ENCODE measurements at places on chromosomes 7 and 10.
A peak's percentile ranks its signal among the peaks of the same experiment; 100 is the strongest.

DNA sequence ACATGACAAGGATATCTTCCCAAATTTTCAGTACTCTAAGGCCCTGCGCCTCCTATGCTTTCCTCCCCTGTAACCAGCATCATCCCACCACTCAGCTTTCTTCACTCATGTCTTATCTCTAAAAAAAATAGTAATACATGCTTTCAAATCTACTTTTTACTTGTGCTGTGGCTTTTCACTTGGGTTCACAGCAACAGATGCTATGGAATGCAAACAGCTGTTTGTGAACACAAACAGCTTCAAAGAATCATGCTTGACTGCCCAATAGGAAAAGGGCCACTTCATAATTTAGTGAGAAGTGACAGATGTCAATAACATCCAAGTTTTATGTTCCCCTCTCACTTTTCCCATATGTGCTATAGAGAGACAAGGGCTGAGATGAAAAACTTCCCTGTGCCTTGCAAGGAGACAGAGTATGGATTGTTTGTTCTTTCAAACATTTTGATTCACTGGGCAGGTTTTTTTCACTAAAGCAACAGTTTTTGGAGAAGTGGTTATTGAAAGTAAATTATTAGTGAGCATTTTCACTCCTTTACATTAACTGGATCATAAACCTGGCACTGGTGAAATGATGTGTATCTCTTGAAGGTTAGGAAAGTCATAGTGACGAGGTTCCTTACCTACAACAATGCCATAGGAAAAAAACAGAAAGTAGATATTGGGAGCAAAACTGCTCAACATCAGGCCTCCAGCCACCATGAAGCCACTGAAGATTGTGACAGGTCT, 37.3 kb downstream of the SLC16A9 start:
- no peak for DNase-seq

GRCh38 chr7:87435546-87435945, 39.9 kb downstream of the ABCB4 start:
- DNase-seq = no peak

- peak; percentile 36 for DNase-seq
Measured at GRCh38 chr7:136533732-136534131, 334.7 kb upstream of the CHRM2 start.

DNA sequence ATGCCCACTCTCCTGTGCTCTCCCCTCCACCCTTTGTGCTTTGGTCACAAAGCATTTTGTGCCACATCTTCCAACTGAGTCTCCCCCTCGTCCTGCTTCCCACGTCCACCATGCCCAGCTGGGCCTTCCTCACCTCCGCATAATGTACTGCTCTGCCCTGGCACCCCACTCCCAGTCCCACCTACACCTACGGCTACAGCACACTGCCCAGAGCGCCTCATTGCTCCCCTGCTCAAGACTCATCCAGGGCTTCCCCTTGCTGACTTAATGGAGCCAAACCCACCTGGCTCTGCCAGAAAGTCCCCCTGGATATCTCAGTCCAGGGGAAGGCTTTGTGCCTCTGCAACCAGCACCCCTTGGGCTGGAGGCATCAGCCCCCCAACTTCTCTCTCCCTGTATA, 299.2 kb upstream of the ZMIZ1 start:
- DNase-seq = peak; percentile 12

- no peak for DNase-seq
Measured at GRCh38 chr10:29826801-29827450, 192.2 kb upstream of the SVIL start.

- peak; percentile 48 for DNase-seq
Measured at GRCh38 chr10:62244785-62245467, 23.7 kb downstream of the RTKN2 start.

GRCh38 chr10:72754275-72755032, 62.5 kb downstream of the MCU start:
- DNase-seq = no peak

GRCh38 chr10:101938305-101939007, 94.9 kb upstream of the KCNIP2 start:
- no peak for DNase-seq

- DNase-seq = no peak
Measured at GRCh38 chr10:79342811-79343561, 4.3 kb upstream of the PPIF start.

- peak; percentile 69 for DNase-seq
Measured at GRCh38 chr10:49272251-49273081, 26.5 kb upstream of the C10orf71 start.

- peak; percentile 30 for DNase-seq
Measured at GRCh38 chr10:100826983-100827818, 81.8 kb downstream of the PAX2 start.

DNA sequence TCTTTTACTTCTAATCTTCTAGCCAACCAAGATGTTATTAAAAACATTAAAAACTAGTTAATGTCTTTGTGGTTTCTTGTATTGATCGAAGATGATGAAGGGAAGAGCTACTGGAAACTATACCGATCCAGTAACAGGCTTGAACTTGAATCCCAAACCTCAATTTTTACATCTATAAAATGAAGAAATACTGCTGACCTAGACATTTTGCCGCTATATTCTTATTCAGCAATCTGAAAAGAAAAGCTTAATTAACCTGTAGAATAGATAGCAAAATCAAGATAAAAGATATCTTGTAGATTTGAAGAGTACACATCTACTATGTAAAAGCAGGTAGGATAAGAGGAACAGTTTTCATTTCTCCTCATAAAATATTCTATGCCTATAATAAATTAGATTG, 326.1 kb upstream of the LRRN3 start:
- DNase-seq = no peak

GRCh38 chr7:82404094-82404493, 39.5 kb downstream of the CACNA2D1 start:
- DNase-seq = no peak

DNA sequence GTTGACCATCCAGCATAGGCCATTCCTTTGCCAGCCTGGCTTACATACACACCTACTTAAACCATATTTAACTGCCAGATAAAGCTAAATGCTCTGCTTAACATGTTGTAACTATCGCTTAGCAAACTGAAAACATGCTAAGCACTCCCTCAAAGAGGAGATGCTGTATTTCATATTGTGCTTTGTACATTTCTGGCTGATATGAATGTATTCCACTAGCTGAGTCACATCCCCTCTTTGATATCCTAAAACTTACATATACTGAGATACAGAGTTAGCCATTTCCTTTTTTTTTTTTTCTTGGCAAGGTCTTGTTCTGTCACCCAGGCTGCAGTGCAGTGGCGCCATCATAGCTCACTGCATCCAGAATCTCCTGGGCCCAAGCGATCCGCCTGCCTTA, 99.4 kb downstream of the TPST1 start:
- no peak for DNase-seq

DNA sequence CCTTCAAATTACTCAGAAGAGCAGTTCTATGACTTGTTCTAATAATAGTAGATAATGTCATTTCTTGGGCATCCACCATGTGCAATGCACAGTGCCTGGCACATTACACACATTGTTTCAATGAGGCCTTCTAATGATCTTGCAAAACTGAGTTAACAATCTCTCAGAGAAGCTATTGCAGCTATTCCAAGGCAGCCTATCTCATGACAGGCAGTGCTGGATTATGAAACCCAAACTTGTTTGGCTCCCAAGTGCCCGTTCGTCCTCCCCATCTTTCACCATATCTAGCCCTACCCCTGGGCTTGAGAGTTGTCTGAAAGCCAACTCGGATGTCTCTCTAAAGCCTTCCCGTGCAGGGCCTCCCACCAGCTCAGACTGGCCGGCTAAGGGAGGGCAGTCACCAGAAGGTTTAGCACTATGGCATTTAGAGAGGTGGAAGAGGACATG, 405.1 kb downstream of the PLXNA4 start:
- no peak for DNase-seq
